ENCODE measurements at places on chromosomes 4 and X.

- H3K4me1 ChIP-seq: no peaks in the 10 kb centered on the region
- H3K27ac ChIP-seq: no peak overlapping the region
- H3K27me3 ChIP-seq: no peaks in the 10 kb centered on the region
- DNase-seq: no peak
Measured at GRCh38 chrX:78322863-78323262, 4.5 kb downstream of the CYSLTR1 start.

DNA sequence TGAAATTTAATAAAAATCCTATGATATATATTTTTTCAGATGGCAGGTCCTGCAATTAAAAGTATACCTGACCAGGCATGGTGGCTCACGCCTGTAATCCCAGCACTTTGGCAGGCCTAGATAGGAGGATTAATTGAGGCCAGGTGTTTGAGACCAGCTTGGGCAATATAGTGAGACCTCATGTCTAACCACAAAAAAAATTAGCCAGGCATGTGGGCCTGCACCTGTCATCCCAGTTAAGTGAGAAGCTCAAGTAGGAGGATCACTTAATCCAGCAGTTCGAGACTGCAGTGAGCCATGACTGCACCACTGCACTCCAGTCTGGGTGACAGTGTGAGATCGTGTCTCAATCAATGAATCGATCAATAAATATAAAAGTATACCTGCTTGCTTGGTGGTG, 2.5 kb downstream of the OCIAD2 start:
- H3K27me3 ChIP-seq: no peaks in the 10 kb centered on the region
- H3K36me3 ChIP-seq: peaks cover 13% of the 10 kb centered on the region
- H3K4me3 ChIP-seq: no peak overlapping the region
- no peak overlapping the region for H3K27ac ChIP-seq

DNA sequence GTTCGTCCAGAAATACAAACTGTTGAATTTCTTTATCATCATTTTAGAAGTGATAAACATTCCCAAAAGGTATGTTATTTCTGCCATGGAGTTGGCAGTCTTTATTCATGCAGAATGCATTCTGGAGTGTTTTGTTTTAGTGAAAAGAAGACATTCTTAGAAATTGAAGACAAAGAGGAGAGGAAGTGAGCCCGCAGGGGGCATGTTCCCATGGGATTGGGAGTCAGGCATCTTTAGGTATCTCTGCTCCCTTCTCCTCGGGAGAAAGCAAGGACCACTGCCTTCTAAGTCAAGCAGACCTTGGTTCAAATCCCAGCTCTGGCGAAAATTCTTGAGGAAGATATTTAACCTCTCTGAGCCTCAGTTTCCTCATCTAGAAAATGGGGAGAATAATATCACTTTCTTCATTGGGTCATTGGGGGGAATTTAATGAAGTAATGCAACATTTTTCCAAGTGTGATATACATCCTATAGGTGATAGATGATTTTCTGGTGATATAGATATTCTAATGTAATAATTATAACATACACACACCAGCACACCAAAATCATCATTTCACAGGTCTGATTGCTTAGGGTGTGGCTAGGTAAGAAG, 26.5 kb upstream of the CHRNA9 start:
- peaks cover 45% of the 10 kb centered on the region for H3K4me1 ChIP-seq
- no peaks in the 10 kb centered on the region for H3K27me3 ChIP-seq
- H3K4me3 ChIP-seq: no peak overlapping the region
- DNase-seq: no peak

DNA sequence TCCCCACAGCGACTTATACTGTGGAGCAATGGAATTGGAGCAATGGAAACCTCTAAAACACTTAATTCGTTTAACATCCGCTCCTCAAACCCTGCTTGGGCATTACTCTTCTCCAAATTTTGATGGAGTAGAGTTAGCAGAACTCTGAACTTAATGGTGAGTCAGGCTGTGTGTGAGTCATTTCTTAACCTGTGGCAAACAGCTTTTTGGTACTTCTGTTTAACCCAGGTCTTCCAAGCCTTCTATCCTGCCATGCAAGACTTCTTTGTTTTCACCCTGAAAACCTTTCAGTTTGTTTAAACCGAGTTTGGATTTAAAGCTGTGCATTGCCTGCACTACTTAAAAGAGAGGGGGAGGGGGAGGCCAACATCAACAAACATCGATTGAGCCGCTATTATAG, 3.6 kb upstream of the AMOT start:
- peak overlapping the region; percentile 27 for H3K4me3 ChIP-seq
- no peaks in the 10 kb centered on the region for H3K27me3 ChIP-seq
- H3K27ac ChIP-seq: no peak overlapping the region
- no peak for DNase-seq
- H3K36me3 ChIP-seq: no peaks in the 10 kb centered on the region

DNA sequence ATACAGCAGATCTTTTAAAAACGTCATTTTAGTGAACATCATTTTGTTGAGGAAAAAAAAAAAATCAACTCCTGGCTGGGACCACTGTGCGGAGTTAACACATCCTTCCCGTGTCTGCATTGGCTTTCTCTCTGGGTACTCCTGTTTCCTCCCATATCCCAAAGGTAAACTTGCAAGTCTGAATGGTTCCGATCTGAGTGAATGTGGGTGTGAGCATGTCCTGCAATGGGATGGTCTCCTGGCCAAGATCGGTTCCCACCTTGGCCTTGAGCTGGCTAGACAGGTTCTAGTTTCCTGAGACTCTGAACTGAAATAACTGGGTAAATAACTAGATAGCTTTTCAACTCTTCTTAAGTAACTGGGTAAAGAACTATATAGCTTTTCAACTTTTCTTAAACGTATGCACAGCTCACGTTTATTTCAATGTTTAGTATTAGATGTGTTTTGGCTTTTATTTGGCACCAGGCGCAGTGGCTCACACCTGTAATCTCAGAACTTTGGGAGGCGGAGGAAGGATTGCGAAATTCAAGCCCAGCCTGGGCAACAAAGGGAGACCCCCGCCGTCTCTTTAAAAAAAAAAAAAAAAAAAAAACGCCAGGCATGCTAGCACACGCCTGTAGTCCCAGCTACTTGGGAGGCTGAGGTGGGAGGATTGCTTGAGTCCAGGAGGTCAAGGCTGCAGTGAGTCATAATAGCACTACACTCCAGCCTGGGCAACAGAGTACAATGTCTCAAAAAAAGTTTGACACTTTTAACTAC, 14.0 kb downstream of the RBMX start:
- H3K4me3 ChIP-seq: no peak overlapping the region
- no peak for DNase-seq
- H3K4me1 ChIP-seq: peaks cover 3% of the 10 kb centered on the region
- no peak overlapping the region for H3K27ac ChIP-seq
- peaks cover 17% of the 10 kb centered on the region for H3K36me3 ChIP-seq

DNA sequence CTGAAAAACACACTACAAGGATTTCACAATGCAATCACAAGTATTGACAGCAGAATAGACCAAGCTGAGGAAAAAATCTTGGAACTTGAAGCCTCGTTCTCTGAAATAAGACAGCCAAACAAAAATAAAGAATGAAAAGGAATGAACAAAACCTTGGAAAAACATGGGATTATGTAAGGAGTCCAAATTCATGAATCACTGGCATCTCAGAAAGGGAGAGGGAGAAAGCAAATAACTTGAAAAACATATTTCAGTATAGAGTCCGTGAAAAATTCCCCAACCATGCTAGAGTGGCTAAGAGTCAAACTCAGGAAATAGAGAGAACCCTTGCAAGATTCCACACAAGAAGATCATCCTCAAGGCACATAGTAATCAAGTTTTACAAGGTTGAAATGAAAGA, 178.5 kb upstream of the CTSO start:
- H3K4me3 ChIP-seq: no peak overlapping the region
- DNase-seq: no peak
- H3K27me3 ChIP-seq: no peaks in the 10 kb centered on the region
- no peak overlapping the region for H3K27ac ChIP-seq

Measured in type B pancreatic cell (in vitro differentiated cells).